ENCODE measurements at places on chromosomes 5 and 9.
A peak's percentile ranks its signal among the peaks of the same experiment; 100 is the strongest.

- no peak for DNase-seq
Measured at GRCh38 chr5:30997681-30998080, 195.8 kb upstream of the CDH6 start.

DNA sequence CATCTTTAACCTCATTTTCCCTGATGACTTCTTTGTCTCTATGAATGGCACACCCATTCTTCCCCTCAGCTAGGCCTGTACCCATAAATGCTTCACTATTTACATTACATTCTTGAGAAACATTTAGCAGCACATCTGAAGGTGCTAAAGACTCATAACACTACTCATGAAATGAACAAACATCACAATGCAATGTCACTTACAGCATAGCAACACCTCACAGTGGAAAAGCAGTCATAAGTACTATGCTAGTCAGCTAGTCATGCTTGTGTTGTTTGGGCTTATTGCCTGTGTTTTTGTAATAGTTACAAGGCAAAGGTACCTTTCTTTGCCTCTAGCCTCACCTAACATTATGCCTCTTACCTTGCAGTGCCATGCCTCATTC is 228.9 kb downstream of the KIAA0825 start:
- no peak for DNase-seq

GRCh38 chr9:37787059-37787458 is 2.2 kb upstream of the EXOSC3 start:
- no peak for DNase-seq

DNA sequence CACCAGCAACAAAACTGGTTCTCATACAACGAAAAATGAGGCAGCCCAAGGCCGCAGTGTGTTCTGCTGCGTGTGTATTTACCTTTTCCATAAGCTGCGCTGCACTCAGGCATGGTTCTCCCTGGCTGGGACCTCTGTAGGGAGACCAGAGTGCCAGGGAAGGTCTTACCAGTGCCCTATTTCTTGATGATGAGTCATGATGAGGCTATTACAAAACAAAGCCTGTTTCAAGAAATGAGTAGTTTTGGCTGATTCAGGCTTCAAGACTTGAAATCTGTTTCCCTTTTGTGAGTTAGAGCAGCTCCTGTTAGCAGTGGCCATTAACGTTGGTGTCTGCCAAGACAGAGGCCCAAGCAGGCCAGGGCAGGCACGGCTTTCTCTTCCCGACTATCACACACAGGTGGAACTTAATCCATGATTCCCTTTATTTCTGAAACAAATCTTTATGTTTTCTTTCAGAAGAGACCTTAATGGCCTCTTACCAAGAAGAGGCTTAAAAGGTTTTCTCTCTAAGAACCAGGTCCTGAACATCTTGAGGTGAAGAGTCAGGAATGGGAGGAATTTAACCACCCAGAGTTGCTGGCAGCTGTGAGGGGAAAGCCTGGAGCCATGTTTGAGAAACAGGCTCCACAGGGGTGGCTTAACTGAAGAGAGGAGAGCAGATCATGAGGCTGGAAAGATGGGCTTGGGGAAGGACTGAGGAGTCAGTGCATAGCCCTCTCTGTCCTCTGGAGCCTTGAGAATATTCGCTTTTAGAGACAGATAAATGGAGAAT is 41.4 kb upstream of the TIFAB start:
- no peak for DNase-seq

DNA sequence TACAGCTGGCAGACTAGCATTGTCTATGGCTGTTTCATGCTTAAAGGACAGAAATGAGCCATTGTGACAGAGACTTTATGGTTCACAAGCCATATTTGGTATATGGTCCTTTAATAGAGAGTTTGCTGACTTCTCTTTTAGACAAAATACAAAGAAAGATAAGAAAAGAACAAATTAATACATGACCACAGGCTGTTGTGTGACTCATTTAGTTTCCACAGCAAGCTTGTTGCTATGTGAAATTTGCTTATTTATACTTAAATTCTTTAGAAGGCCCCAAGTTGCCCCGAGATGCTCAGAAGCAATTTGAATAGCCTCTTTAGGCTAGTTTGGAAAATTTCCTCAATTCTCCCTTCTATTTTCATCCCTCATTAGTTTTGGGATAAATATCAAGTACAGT is 315.3 kb upstream of the RPS23 start:
- no peak for DNase-seq

DNA sequence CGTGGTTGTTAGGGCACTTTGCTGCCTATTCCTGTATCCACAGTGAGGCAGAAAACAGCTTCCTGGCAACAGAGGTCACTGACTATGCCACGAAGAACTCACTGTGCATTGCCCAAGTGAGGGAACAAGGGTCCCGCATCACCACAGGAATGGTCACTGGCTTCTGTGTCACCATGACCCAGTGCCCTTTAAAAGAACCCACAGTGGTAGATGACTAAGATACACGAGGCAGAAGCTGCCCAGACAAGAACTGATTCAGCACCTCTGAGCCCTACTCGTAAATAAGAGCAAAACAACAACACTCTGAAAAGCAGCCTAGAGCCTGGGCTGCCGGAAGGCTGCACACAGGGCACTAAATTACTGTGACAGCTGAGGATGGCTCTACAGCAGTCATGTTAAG is 236.6 kb upstream of the RASEF start:
- DNase-seq: no peak

DNA sequence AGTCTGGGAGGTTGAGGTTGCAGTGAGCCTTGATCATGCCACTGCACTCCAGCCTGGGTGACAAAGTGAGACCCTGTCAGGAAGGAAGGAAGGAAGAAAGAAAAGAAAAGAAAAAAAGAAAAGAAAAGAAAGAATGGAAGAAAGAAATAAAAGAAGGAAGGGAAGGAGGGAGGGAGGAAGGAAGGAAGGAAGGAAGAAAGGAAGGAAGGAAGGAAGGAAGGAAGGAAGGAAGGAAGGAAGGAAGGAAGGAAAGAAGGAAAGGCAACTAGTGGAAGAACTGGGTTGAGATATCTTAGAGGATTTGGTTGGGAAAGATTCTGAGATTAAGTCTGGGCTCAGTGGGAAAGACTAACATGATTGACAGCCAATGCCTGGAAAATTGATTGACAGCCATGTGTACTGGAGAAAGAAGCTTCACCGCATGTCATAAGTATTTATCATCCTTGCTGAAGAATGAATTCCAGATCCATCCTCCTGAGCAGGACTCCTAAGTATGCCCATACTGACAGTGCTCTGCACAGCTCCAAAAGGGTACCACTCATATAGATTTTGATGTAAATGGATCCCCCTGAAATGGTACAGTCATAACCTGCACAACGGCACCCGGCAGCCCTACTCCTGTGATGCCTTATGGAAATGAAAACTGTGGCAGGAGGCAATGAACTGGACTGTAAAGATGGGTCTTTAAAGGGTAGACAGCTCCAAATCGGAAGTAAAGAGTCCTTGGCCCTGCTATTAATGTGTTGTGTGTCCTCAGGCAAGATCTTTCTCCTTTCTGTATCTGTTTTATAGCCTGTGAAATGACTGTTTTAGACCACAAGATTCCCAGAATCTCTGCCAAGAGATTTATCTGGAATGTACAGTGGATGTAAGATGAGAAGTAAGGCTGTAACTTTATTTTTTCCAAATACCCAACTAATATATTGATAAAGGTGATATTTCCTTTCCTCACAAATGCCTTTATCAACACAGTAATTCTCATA is 16.9 kb upstream of the ADRA1B start:
- DNase-seq: no peak

- peak; percentile 90 for DNase-seq
Measured at GRCh38 chr5:139105621-139106071, 92.5 kb downstream of the SIL1 start.

- DNase-seq: no peak
Measured at GRCh38 chr5:122882831-122883230, 37.4 kb downstream of the SNX24 start.

- DNase-seq: no peak
Measured at GRCh38 chr9:100277166-100277979, 75.4 kb downstream of the TEX10 start.

DNA sequence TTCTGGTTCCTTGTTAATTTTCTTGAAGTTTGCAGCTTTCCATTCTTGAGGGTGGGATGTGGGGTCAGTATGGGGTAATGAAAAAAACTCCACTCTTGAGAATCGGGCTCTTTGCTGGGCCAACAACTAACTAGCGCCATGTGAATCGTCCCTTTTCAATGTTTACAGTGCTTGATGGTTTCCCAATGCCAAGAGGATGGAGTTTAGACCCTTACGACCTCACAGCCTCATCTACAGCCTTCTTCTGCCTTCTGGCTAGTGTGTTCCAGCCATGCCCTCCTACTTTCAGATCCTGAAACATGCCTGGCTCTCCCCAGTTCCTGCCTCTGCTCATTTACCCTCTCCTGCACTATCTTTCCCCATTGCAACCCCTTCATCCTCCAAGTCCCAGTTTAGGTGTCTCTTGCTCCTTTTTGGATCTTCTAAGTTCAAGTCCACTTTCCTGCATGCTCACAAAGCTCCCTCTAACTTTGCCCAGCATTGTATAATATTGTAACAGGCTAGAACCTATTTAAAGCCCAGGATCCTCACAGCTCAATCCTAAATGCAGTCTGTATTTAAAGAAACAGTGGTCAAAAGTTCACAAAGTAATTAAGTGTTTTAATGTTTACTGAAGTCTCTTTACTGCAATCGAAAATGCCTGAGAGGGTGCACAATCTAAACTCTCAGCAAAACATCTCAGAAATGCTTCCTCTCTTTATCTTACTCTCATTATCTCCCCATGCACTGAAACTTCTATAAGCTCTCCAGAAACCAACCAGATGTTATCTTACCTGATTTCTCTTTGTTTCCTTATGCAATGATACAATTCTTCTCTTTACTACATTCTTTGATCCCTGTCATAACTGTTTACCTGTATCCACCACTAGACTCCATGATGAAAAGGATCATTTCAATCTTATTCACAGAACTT is 20.6 kb upstream of the CAST start:
- no peak for DNase-seq

DNA sequence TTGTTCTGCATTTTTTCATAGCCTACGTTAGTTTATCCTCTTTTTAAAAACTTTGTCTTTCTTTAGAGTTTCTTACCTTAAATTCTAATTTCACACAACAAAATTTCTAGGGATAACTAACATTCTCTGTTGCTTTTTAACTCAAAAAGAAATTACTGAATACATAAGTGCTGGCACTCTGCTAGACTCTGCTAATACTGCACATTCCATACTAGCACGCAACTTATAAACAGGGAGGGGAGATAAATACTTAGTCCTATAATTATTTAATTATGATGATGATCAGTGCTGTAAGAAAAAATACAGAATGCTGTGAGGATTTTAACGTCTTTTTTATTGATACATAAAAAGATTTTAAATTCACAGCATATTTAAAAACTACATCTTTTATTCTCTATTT is 25.1 kb downstream of the RNF145 start:
- no peak for DNase-seq

GRCh38 chr5:87845734-87846133 is 422.9 kb downstream of the TMEM161B start:
- DNase-seq: no peak

DNA sequence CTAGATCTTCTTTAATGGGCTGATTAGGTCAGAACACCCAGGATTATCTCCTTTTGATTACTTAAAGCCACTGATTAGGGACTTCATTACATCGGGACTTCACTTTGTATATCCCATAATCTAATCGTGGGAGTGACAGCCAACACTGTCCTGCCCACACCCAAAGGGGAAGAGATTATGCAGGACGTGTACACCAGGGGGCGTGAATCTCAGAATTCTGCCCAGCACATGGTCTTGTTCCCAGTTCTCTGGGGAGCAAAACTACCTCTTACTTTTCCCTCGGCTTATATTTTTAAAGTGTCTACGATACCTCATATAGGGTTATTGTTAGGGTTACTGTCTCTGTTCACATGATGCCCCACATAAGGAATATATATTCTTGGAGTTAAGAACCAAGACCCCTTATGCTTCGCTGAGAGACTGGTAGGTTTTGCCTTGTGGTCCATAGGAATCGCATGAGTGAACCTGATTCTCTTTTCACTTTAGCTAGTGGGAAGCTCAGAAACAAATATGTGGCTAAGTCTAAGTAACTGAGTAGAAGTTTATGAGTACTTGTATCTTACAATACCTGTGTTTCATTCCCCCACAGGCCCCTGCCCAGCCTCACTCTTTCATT is 192.7 kb downstream of the GNA14 start:
- peak; percentile 89 for DNase-seq

- DNase-seq: no peak
Measured at GRCh38 chr5:117131048-117131679, 556.5 kb upstream of the SEMA6A start.

DNA sequence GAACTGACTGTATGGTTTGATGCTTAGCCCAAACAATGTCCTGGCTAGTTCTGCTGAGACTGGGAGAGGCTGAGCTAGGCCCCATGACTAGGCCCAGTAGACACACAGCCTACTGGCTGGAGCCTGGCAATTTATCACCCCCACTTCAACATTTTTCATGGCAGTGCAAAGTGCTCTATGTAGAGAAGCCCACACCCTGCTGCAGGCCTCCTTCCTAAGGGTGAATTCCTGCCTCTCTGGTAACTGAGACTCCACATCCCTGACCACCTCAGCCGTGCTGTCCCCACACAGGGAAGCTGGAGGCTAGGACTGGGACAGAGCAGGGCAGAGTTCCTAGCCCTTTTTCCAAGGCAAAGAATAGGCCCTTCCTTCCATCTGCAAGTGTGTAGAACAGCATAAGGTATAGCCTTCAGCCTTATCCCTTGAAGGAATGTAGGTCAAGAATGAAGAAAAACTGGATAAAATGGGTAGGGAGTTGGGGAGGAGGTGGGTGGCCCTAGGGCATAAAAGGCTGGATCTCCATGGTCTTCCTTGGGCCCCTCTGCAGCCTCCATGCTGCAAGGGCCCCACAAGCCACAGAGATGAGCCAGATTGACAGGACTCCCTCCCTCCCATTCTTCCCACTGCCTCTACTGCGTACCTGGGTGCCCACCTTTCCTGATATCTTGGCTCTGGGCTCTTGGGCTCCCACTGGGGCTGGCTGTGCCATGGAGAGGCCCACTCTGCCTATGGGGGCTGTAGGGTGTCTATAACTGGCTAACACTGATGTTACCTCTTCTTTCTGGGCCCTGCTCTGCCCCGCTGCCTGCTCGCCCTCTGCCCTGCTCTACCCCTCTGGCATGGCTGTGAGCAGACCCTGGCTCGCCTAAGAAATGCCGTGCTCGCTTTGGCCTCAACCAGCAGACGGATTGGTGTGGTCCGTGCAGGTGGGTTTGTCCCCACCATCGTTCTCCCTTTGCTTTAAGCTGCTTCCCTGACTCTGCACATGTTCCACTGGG is 29.8 kb downstream of the TCF7 start:
- peak; percentile 4 for DNase-seq

GRCh38 chr9:137575364-137575715 is 3.4 kb downstream of the DPH7 start:
- no peak for DNase-seq

DNA sequence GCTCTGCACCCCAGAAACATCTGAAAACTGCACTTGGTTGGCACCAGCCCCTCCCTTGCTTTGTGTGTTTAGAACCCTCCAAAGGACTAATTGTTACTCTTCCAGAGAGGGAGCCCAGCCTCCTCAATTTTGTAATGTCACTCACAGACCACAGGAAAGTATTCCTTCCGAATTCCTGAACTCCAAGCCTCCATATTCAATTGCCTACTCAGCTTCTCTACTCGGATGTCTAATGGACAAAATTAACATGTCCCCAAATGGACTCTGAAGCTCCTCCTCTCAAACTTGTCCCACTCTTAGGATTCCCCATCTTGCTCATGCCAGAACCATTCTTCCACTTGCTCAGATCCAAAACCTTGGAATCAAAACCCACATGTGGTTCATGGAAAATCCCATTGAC is 3.9 kb upstream of the TMEM171 start:
- DNase-seq: no peak

GRCh38 chr5:138469540-138470321 is 4.5 kb downstream of the EGR1 start:
- no peak for DNase-seq

- DNase-seq: no peak
Measured at GRCh38 chr5:25091921-25092320, 447.1 kb upstream of the CDH10 start.
